ENCODE measurements at places on chromosomes 7 and 10. TPM values are rescaled to one million over a fixed set of nuclear protein-coding genes. Genes with fewer than 3 reads are reported as not detected.

The LMOD2 gene
- total RNA-seq: not detected

The GNG11 gene
- 24.9 TPM for total RNA-seq

The GPR146 gene
- 17.4 TPM for total RNA-seq

The GPR22 gene
- not detected for total RNA-seq

The TIMM23 gene
- 32.8 TPM for total RNA-seq

The COX15 gene
- 16.3 TPM for total RNA-seq

The OR2A14 gene
- not detected for total RNA-seq

The MICU1 gene
- total RNA-seq: 40.7 TPM

The RPEL1 gene
- not detected for total RNA-seq

The COL28A1 gene
- total RNA-seq: 3.2 TPM

The CUTC gene
- 16.5 TPM for total RNA-seq

The FAM237B gene
- total RNA-seq: not detected

The C10orf62 gene
- total RNA-seq: 0.42 TPM

The NPC1L1 gene
- 0.39 TPM for total RNA-seq

The NKX1-2 gene
- total RNA-seq: not detected

The CLDN12 gene
- 29.0 TPM for total RNA-seq

The EVX1 gene
- not detected for total RNA-seq

The TRIM74 gene
- total RNA-seq: 0.69 TPM

The C10orf71 gene
- 0.13 TPM for total RNA-seq

All from aorta (tissue), 5 donors.